Stimulated activated CD4-positive, alpha-beta T cell treated with anti-CD3 and anti-CD28 coated beads, Interleukin-15, amount 100 ng/mL, for 1 hour (primary cell): ENCODE measurements at places on chromosomes 6 and 20.

DNA sequence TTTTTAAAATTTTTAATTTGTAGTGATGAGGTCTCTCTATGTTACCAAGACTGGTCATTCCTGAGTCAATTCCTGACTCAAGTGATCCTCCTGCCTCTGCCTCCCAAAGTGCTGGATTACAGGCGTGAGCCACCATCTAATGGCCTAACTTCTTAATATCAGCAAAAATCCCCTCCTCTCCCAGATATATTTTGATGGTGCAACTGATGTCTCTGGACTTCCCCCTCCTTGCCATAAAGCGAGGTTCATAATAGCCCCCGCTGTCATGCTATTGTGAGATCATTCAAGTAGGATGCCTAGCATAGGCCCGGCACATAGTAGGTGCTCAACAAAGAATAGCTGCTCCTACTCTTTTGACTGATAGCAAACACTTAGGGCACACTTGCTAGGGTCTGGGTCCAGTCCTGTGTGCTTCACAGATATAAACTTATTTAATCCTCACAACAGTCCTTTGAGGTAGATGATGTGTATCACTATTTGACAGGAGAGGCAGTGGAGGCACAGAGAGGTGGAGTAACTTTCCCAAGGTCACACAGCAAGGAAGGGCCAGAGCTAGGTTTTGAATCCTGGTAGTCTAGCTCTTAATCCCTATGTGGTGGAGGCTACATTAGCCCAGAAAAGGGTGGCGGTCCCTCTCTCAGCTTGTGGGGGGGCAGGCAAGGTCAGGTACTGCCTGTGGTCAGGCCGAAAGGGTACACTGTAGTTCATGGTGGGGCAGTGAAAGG is 14.6 kb downstream of the SRC start:
- DNase-seq = no peak

- no peak for DNase-seq
These were observed 9.8 kb downstream of the NFATC2 start for GRCh38 chr20:51532577-51533191.

DNA sequence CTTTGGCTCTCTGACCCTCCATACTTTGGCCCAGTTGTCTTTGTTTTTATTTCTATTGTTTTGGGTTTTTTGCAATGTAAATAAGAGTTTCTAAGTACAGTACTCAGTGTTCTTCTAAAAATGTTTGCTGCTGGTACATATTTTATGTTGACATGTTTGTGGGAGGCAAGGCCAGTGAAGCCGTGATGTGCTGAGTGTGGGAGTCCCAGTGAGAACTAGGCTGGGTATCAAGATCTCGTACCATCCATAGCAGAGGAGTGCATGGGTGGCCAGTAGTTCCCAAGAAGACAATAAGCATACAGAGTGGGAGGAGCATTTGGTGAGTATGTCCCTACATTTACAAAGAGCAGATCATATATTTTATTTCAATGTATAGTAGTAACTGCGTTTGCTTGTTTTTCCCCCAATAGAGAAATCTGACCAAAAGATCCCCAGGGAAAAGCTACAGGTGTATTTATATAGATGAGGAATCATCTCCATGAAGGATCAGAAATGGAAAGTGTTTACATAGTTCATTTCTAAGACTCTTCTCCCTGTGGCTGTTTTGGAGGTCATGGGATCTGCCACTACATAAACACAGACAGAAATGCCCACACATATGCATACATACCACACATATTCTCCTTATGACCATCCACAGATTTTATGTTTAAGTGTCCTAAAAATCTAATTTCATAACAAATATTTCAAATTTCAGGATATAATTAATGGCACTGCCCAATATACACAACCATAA is 285.9 kb downstream of the ALDH8A1 start:
- DNase-seq = no peak

GRCh38 chr6:141824350-141824749 is 308.4 kb upstream of the GJE1 start:
- DNase-seq = no peak

DNA sequence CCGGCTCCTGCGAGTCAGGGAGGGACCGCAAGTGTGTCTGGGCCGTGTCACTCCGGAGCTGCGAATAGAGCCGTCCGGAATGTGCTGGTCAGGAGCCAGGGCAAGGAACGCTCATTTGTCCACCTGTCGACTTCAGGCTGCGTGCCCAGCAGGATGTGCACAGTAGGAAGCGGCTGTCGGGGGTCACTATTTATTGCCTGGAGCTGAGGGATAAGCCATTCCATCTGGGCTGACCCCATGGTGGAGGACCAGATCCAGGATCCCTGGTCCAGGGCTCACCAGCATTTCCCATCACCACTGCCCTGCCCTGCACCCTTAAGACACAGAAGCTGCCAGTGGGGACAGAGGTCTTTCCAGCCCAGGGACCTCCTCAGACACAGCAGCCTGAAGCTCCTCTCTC is 14.7 kb downstream of the NTSR1 start:
- DNase-seq = no peak

DNA sequence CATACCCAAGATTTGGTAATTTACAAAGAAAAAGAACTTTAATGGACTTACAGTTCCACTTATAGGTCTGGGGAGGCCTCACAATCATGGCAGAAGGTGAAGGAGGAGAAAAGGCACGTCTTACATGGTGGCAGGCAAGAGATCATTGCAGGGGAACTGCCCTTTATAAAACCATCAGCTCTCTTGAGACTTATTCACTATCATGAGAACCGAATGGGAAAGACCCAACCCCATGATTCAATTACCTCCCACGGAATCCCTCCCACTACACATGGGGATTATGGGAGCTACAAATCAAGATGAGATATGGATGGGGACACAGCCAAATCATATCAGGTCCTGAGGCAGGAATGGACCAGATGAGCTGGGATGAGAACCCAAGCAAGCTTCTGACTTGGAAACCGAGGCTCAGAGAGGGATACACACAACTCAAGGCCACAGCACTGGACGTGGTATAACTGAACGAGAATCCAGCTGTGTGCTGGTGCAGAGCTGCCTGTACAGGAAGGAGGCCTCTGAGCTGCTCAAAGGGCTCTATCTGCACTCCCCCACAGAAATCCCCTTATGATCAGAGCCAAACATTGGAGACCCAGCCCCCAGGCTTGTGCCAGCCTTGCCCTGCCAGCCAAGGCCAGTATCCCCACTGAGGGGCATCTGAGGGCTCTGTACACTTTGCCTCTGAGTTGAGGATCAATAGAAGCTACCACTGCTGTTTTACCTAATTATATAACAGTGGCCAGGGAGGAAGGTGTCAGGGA is 137.8 kb downstream of the CEBPB start:
- DNase-seq = no peak

- no peak for DNase-seq
These were observed 19.8 kb upstream of the COX7A2 start for GRCh38 chr6:75263401-75263750.

- no peak for DNase-seq
These were observed 3.1 kb downstream of the BPIFB4 start for GRCh38 chr20:33082546-33082945.

GRCh38 chr6:106517706-106518105 is 111.6 kb downstream of the RTN4IP1 start:
- DNase-seq = no peak

DNA sequence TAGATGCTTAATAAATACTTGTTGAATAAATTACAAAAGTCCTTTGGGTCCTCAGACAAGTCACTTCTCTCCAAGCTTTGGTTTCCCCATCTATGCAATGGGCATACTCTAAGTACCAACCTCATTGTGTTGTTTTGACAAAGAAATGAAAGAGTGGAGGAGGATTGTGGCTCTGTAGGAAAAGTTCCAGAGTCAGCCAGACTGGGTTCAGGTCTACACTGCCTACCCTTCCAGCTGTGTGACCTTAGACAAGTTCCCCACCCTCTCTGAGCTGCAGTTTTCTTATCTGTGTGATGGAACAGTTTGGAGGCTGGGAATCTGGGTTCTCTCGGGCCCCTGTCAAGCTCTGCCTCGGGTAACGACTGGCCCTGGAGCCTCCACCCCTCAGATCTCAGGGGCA is 53.9 kb downstream of the SNAI1 start:
- no peak for DNase-seq

GRCh38 chr6:114064862-114065261 is 93.9 kb upstream of the HDAC2 start:
- DNase-seq = no peak

DNA sequence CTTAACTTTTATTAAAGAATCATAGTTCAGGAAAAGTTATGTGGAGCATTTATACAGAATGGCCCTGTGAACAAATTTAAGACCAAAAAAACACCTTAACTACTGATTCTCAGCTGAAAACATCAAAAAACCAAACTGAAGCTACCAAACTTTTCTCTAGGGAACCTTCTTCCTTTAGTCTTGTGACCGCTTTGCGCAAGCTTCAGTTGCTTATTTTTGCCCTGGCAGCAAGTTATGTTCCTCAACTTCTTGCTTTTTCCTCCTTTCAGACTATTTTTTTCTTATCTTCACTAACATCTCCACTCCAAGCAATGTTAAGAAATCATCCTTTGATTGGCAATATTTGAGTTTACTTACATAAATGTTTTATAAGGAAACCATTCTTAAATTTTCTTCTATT is 100.1 kb downstream of the MYB start:
- no peak for DNase-seq

DNA sequence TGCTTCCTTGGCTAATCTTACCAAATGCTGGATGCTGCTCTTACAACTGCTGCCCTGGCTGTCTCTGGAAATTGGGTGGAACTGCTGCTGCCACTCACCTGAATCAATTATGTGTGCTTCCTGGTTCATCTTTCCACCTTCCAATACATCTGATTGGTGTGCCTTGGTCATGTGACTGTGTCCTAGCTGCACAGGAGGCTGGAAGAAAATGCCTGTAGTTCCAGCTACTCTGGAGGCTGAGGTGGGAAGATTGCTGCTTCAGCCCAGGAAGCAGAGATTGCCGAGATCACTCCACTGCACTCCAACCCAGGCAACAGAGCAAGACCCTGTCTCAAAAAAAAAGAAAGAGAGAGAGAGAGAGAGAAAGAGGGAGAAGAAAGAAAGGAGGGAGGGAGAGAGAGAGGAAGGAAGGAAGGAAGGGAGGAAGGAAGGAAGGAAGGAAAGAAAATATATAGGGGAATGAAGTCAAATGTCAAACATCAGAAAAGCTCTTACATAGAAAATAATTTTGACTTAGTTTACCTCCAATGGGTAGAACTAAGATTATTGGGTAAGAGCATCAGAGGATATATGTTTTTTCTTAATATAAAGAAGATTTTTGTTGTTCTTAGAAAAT is 14.1 kb upstream of the PPARD start:
- DNase-seq = no peak

DNA sequence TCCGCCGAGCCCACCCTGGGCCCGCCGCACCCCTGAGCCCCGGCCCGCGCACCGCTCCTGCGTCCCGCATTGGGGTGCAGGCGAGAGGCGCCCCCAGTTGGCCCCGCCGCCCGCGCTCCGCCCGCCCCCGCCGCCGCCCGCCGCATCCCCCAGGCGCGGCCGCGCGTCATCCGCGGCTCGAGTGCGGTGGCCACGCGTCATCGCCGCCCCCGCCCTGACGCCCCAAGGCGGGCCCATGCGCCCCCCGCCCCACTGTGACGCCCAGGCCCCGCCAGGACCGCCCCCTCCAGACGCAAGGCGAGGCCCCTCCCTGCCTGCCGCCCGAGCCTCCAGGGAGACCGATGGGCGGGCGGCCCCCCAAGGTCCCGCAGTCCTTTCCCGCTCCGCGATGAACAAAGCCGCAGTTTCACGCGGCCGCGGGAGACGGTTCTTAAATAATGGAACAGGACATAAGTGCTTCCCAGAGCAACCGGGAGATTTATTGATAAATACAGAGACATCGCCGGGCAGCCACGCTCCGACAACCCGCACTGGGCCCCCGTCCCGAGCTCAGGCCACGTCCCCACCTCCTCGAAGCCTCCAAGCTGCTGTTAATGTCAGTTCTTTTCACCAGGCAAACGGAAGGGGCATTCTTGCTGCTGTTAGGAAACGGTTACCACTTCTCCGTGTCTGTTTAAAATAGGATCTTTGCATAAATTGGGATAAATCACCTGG is at the start of gene ANKRD60:
Gene ANKRD60 (minus strand): TSS at position 170 of the 714 bp plus-strand sequence. CDS start 0 bp downstream, at position 170.
- no peak for DNase-seq

GRCh38 chr20:33391722-33392415 is 9.4 kb downstream of the CDK5RAP1 start:
- no peak for DNase-seq

DNA sequence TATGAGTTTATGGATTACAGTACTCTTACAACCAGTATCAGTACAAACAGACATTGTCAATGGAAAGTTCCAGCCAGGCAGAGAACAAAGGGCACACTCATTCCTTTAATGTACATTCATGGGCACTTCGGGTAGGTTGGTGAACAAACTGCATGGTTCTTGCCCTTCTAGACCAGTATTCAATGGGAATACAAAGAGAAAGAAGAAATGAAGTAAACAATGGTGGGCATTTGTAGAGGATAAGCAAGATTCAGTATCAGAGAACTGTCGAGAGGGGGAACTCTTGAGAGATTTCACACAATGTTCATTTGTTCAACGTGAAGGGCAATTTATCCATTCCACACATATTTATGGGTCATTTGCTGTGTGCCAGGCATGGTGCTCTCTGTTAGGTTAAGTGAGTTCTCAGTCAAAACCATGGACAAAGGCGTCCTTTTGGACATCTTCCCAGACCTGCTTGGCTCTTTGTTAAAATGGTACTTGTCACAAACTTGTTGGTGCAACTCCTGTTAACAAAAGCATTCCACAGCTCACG is 714.8 kb downstream of the DHX35 start:
- DNase-seq = no peak

DNA sequence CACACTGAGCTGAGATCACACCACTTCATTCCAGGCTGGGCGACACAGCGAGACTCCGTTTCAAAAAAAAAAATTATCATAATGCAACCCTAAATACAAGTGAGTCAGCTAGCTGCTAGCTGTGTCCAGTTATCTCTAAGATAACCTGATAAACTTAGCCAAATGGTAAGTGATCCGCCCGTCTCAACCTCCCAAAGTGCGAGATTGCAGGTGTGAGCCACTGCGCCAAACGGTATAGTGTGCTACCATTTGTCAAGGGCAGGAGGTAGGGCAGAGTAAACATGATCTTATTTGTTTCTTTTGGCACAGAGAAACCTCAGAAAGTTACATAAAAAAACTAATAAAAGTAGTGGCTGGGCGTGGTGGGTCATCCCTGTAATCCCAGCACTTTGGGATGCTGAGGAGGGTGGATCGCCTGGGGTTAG is 4.7 kb upstream of the C6orf132 start:
- DNase-seq = no peak

DNA sequence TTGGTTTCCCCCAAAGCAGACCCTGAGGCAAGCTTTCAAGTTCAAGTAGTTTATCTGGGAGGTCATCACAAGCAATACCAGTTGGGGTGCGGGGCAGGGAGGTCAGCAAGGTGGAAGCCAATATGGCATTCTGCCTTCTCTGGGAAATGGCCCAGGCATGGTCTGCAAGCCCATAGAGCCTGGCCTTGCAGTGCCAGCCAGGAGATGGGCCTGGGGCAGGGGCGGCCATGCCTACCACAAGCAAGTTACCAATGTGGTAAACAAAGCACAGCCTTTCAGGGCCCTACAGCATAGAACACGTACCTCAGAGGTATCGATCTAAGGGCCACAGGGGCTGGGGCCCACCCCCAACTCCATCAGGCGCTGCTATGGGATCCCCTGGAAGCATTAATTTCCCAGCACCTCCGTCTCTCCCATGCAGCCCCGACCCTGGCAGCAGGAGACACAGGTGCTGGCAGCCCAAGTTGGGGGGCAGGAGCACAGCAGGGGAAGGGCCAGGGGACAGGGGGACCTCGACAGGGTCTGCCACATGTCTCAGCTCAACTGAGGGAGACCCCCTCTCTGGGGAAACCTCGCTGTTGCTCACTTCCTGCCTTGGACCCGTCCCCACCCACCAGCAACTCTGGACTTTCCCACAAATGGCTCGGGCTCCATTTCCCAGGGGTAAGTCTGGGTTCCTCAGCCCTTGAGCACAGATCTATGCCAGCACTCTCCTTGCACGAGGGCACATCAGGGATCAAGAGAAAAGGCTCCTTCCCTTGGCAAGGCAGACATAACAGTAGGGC is 369.0 kb downstream of the PREX1 start:
- no peak for DNase-seq
